ENCODE measurements at places on chromosomes 13 and 19.

DNA sequence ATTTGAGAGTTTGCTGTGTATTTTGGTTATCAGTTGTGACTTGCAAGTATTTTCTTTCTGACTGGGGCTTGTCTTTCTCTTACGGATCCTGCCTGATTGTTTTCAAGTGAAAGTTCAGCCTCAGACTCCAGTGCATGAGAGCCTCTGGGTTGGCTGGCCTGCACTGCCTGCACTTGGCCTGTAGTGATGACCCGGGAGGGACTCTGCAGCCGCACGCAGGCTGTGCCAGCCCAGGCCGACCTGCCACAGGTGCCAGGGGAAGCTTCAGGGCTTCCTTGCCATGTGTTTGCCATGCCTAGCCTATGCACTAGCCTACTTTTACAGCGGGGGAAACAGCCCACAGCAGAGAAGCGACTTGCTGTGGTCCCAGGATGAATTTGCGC is 77.0 kb downstream of the KDM4B start:
- DNase-seq: no peak

GRCh38 chr13:45615501-45616101 is at the start of gene ERICH6B:
Gene ERICH6B, minus strand, starts transcription at chr13:45615739. Its CDS starts 18,734 bp downstream, at chr13:45597005.
- peak; percentile 71 for DNase-seq

GRCh38 chr19:16042533-16043085 is 33.7 kb upstream of the TPM4 start:
- no peak for DNase-seq

DNA sequence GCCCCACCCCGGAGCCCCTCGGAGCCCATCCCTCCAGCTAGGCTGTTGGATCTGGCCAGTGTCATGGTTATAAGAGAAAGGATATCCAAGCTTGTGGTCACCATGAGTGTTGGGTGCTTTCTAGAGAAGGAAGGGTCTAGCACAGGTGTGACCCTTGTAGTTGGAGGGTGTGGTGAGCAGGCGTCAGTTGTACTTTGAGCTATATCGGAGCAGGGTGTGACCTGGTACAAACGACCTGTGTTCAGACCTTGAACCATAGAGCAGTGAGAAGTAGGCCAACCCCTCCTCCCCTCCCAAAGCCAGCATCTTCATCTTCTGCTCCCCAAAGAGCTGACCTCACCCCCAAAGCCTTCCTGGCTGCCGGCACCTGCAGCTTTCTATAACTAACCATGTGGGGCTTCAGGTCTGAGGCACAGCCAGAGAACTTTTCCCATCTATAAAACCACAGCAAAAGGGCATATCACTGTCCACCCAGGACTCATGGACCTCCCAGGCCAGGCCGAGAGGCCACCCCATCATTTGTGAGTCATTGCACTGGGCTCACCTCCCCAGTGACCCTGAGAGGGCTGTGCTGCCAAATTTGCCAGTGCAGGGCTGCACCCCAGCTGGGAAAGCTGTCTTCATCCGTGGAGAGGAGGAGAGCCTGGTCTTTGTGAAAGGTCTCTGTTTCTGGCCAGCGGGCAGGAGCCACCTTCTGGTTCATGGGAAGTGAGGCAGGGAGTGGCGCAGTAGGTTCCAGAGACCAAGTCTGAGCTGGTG is 14.2 kb downstream of the RAB8A start:
- no peak for DNase-seq

- DNase-seq: no peak
Measured at GRCh38 chr13:73932091-73932490, 202.1 kb downstream of the KLF12 start.

GRCh38 chr19:38304352-38304865 is 358 bp downstream of the C19orf33 start:
- DNase-seq: no peak

GRCh38 chr13:111219280-111219679 is 101.2 kb upstream of the TEX29 start:
- DNase-seq: no peak

DNA sequence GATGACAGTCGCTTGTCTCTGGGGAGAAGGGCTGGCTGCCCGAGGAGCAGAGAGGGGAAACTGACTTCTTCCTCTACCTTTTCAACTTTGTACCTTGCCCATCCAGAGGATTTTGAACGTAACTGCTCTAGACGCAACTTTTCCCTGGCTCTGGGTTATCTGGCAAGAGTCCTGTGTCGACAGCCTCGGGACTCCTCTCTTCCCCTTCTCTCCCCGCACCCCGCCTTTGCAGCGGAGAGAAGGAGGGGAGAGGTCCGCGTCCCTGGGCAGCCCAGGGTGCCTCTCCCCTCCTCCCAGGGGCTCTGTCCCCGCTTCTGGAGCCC is 574 bp downstream of the SH3GL1 start:
- no peak for DNase-seq

- DNase-seq: no peak
Measured at GRCh38 chr13:51827254-51827653, 17.7 kb downstream of the TMEM272 start.

DNA sequence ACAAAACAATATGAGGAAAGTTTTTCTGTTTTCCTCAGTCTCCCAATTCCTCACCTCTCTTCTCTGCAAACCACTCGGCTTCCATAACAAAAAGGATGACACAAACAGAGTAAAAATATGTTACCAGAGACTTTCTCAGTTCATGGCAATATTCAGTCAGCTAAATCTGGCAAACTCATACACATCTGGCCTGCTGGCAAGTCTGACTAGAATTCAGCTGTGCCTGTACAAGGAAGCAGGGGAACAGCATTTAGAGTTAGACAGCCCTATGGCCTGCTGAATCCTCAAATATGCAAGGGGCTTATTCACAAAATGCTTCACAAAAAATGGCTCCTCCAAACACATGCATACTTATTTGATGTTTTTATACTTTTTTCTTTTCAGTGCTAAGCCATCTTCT is 227.8 kb downstream of the ENOX1 start:
- DNase-seq: no peak

DNA sequence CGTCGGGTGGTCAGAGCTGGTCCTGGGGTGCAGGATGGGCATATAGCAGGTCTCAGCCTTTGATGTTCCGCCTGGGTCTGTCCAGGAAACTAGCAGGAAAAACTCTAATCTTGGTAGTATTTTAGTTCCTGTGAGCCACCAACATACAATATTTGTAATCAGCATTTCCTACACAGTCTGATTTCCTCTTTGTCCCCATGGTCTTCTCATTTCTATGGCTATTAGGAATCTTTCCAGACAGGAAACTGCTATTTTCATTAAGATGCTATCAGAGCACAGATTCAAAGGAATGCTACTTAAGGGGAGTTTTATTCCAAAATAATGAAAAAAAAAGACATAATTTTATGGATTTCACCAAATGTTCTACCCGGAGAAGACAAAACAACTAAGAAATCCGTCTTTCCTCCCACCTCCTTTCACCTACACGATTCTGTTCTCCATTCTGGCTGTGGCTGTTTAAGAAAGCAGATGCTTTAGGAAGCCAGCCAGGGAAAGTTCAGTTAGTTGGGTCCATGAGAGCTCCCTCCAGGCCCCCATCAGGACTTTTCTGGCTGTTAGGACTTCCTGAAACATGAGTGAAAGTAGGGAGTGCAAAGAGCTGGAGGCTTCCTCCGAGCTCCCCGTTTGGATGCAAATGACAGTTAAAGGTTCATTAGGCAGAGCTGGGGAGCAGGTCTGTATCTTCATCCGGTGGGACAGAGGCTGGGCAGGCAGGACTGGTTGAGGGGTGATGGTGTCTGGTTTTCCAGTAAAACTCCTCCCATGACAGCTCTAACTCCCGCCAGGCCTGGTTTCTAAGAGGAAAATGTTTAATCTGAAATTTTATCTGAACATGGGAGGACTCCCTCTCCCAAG is 36.3 kb downstream of the SHISA2 start:
- DNase-seq: no peak

GRCh38 chr19:5826531-5827341 is 12.8 kb downstream of the FUT6 start:
- no peak for DNase-seq

GRCh38 chr19:46546194-46546896 is 50.7 kb upstream of the PNMA8B start:
- peak; percentile 63 for DNase-seq

DNA sequence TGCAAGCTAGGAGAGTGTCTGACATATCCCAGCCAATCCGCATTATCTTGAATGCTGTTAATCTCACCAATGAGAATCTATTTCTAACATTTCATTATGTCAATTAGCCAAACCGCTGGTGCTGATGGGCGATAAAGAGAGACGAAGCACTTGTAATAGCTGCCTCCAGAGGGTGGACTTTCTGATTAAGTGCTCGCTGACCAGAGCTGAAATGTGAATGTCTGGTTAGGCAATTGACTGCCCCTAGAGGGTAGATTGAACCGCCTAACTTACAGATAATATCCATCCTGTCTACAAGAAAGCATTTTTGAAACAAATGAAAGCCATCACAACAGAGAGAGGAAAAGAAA is 552 bp upstream of the GRWD1 start:
- DNase-seq: no peak

- no peak for DNase-seq
Measured at GRCh38 chr13:25372284-25373081, 709 bp downstream of the ATP8A2 start.

- no peak for DNase-seq
Measured at GRCh38 chr13:90701264-90701663, 646.2 kb upstream of the MIR17HG start.

GRCh38 chr13:102628559-102628958 is 31.8 kb downstream of the TPP2 start:
- DNase-seq: no peak

DNA sequence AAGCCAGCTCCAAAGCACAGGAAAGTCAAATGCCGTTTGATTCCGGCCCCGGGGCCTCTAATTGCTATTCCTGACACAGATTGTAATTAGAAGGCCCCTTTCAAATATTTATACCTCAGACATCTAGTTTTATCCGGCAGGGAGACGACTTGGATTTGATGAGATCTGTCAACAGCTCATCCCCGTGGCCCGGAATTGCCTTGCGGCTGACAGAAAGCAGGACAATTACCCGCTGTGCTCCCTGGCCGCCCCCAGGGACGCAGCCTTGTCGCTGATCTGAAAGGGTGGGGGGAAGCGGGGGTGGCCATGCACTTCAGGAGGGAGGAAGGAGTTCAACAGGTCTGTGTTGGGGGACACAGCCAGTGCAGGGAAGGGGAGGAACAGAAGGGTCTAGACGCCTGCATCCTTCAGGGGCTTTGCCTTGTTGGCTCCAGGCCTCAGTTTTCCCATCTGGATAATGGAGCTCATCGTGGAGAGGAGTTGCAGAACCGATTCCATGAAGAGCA is 1.8 kb upstream of the SHD start:
- DNase-seq: no peak

- no peak for DNase-seq
Measured at GRCh38 chr13:79458436-79458835, 22.5 kb upstream of the NDFIP2 start.

DNA sequence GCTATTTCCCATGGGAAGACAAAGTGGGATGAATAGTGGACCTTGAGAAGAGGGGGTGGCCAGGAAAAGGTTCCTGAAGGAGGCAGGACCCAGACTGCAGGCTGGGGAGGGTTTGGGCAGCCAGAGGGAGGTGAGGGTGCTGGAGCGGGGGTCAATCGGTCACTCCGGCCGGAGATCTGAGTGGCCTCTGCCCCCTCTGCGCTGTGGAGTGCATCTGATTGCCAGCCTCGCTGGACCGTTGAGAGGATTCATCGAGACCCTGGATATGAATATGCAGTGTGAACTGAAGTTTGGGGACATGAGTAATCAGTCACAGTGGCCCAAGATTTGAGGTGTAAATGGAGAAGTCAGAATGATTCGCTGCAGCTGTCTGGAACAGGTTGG is 5.5 kb upstream of the ZNF580 start:
- peak; percentile 61 for DNase-seq

DNA sequence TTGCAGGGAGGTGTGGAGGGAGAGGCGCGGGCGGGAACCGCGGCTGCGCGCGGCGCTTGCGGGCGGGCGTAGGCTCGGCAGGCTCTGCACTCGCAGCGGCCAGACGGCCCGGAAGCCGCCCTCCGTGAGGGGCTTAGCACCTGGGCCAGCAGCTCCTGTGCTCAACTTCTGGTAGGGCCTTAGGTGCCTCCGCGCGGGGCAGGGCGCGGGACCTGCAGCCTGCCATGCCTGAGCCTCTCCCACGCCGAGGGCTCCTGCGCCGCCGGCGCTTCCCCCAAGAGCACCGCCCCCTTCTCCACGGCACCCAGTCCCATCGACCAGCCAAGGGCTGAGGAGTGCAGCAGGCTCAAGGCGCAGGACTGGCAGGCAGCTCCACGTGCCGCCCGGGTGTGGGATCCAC is 940.8 kb upstream of the PCDH9 start:
- no peak for DNase-seq

DNA sequence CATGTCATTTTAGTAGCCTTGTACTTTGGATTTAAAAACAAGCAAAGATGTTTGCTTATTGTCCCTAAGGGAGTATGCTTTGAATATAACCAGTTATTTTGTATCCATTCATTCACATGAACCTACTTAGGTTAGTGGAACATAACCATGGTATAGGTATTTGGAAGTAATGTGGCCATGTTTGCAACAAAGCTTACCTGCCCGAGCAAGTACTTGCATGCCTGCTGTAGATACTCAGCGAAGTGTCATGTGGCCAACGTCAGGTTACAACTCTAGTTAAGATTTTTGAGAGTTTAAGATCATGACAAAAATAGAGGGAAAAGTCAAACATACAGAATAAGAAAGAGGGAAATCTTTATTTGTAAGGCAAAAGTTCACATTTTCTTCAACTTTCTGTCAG is 57.2 kb downstream of the COG6 start:
- DNase-seq: no peak

DNA sequence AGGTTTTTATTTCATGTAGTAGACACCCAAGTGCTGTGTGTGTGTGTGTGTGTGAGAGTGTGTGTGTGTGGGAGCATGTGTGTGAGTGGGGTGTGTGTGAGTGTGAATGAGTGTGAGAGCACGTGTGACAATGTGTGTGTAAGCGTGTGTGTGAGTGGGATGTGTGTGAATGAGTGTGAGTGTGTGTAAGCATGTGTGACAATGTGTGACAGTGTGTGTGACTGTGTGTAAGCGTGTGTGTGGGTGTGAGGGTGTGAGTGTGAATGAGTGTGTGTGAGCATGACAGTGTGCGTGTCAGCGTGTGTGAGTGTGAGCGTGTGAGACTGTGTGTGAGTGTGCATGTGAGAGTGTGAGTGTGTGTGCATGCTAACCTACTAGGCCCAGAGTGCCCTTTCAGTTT is 15.3 kb downstream of the NOVA2 start:
- DNase-seq: no peak

- no peak for DNase-seq
Measured at GRCh38 chr13:29846475-29847256, 3.8 kb downstream of the UBL3 start.

GRCh38 chr13:25783076-25783475 is 268.7 kb downstream of the SHISA2 start:
- no peak for DNase-seq

- DNase-seq: no peak
Measured at GRCh38 chr19:41638641-41639081, 11.8 kb upstream of the CEACAM4 start.

- no peak for DNase-seq
Measured at GRCh38 chr19:16506961-16507360, 10.8 kb downstream of the C19orf44 start.
